ENCODE measurements at places on chromosomes 2 and 18.

- no peak for DNase-seq
Measured at GRCh38 chr2:106296182-106296815, 102.2 kb upstream of the UXS1 start.

DNA sequence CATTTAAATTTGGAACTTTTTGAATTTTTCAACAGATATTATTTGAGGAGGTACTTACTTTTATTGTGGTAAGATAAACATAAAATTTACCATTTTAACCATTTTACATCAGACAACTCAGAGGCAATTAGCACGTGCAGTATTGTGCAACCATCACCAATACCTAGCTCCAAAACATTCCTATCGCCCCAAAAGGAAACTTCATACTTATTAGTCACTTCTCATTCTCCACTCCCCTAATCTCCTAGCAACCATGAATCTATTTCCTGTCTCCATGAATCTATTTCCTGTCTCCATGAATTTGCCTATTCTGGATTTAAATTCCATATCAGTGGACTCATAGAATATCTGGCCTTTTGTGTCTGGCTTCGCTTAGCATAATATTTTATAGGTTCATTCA, 69.9 kb upstream of the FAM136A start:
- DNase-seq, result no peak

DNA sequence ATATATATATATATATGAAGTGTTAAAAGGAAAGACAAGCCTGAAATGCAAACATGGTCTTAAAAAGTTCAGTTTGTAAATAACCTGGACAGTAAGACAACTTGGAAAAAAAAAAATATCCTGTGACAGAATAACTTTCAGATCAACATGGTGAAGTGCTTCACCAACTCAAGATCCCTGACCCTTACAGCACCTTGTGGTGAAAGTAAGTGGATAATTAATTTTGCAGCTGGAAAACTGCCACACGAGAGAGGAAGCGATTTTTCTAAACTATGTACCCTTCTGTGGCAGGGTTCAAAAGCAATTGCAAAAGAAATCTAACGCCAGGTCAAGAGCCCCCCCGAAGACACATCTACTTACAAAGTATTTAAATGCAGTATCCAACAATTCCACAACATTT, 95.8 kb downstream of the PAX3 start:
- no peak for DNase-seq

DNA sequence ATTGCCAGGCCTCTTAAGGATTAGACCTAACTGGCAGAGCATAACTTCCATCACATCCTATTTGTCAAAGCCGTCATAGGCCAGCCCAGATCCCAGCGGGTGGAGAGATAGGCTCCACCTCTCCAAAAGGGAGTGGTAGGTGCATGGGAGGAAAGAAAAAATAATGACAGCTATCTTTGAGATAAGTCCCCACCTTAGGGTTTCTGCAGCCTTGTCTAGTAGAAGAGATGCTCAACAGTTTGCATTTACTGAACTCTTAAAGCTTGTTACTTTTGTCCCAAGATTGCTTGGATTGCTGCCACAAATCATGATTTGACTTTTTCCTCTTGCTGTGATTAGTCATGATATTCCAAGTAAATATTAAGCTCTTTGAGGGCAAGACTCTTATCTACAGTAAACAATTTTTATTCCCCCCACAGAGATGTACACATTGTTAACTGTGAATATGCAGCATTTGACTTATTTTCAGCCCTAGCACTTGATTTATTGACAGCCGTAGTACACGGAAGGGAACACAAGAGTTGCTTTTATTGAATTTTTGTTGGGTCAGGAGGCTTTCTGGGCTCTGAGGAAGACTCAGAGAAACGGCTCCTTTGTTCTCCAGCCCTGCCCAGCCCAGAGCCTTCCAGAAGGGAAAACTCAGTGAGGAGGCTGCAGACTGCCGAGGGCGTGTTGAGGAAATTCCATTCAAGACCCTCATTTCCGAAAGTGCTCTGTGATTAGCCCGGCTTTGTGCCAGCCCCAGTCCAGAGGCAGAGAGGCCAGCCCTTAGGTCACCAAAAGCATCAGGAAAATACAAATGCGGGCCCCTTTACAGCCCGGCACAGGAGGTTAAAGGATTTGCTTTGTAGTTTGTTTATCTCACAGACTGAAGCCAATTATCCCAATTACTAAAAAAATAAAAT, 75.5 kb upstream of the ZNF532 start:
- no peak for DNase-seq

- no peak for DNase-seq
Measured at GRCh38 chr2:165720511-165720910, 73.5 kb downstream of the GALNT3 start.

GRCh38 chr18:64219517-64219916, 70.6 kb upstream of the LINC00305 start:
- DNase-seq, result no peak

- DNase-seq, result no peak
Measured at GRCh38 chr18:64872710-64873458, 724.0 kb upstream of the LINC00305 start.

DNA sequence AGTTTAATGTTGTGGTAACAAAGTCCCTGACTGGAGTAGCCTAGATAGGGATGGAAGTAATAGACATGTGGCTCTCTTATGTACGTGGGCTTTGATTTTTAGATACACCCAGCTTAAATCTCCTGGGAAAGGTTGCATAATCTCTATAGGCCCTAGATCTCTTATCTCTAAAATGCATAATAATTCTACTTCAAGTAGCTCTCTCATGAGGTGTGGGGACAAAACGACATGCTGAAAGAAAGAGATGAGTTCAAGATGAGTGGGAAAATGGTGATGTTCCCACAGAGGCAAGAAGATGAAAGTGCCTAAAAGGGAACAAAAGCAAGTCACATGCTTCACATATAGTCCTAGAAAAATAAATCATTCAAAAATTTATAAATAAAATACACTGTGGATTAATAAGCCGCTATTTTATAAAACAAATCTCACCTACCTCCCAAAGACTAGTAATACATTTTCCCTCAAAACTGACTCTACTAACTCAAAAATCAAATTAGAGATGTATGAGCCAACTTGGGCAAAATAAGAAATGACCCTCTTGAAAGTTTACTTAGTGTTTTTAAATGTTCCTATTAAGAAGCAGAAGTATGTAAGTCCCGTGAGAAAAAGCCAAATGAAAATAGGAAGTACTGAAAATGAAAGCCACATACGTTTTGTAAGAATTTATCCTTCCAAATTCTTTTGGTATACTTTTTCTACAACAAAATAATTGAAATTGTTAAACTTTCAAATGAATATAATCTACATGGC, 148.2 kb upstream of the ITGA4 start:
- DNase-seq, result no peak

- DNase-seq, result no peak
Measured at GRCh38 chr2:234863043-234863934, 88.5 kb upstream of the SH3BP4 start.

GRCh38 chr18:63140038-63140450, 179.5 kb downstream of the BCL2 start:
- DNase-seq, result no peak

DNA sequence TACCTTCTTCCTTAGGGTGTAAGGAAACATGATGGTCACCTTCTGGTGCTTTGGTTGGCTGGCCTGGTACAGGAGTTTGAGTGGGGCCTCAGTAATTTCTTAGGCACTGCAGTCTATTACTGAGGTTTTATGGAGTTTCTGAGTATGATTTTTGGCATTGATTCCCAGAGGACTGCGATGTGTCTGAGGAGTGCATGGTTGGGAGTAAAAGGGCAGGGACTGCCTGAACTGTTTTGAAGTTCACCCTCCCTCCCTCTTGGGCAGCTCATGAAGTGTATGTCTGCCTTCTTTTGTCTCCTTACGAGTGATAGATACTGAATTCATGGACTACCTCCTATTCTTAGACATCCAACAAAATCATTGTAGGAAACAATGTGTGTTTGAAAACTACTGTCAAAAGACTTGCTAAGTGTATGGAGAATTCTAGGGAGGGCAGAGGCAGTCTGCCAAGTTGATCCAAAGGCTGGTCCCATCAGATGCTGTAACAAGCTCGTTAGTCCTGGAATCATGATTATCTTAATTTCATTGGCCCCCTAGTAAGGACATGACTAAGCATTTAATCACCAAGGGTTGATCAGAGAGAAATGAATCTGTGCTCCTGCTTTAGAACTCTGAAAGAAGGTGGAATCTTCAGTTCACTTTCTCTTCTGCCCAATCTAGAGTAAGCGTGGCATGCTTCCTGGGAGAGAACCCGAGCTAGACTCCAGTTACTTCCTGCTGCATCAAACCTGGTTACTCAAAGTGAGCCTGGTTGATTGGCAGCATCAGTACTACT, 26.5 kb downstream of the LYPD6B start:
- no peak for DNase-seq

GRCh38 chr2:114857196-114857595, 414.8 kb downstream of the DPP10 start:
- no peak for DNase-seq

- DNase-seq, result no peak
Measured at GRCh38 chr18:47191961-47192360, 15.8 kb upstream of the IER3IP1 start.

GRCh38 chr2:11248-11941, 34.9 kb downstream of the FAM110C start:
- DNase-seq, result peak; percentile 36

DNA sequence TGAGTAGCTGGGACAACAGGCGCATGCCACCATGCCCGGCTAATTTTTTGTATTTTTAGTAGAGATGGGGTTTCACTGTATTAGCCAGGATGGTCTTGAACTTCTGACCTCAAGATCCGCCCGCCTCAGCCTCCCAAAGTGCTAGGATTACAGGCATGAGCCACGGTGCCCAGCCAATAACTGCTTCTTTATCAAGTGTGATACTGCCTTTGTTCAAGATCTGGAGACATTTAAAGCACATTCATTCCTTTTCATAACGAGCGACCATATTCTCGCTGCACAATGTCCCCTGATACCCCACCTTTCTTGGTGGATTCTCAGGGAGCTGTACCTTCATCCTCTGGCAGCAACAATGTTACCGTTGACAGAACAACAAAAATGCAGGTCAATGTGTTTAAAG, 75.4 kb downstream of the PIEZO2 start:
- DNase-seq, result no peak

DNA sequence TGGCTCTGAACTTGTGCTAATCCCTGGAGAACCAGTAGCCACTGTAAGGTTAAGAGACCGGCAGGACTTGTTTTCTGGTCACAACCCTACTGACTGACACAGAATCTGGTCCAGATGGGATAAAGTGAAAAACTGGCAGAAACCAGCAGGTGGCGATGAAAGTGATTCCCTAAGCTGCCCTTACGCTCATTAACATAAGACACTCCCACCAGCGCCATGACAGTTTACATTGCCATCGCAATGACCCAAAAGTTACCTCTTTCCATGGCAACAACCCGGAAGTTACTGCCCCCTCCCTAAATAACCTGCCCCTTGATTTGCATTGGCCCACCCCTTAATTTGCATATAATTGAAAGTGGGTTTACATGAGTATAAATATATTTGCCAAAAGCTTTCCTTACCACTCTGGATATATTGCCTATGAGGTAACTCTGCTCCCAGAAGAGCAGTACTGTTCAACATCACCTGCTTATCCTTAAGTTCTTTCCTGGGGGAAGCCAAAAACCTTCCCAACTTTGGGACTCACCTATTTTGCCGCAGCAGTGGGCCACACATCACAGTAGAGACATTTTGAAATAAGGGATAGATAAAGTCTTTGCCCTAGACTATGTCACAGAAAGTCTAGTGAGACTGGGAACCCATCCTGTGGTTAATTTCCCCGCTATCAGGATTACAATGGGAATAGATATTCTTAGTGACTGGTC, 35.8 kb upstream of the AFF3 start:
- DNase-seq, result no peak

DNA sequence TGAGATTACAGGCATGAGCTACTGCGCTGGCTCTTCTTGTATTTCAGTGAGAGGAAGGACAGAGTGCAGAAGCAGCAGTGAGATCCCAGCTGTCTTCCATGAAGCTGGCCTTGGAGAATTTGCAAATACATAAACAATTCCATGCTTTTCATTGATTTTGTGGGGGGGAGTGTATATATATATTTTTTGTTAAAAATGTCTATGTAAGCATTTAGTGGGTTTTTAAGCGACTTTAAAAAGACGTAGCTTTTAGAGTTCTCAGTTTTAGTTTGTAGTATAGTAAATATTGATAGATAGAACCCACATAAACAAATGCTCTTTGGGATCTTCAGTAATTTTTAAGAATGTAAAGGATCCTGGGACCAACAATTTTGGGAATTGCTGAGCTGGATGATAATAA, 6.3 kb downstream of the RBFA start:
- no peak for DNase-seq

GRCh38 chr2:197453914-197454398, 604 bp downstream of the COQ10B start:
- no peak for DNase-seq
